Non-pigmented ciliary epithelial cell (primary cell): ENCODE measurements at places on chromosomes 6 and 20.

DNA sequence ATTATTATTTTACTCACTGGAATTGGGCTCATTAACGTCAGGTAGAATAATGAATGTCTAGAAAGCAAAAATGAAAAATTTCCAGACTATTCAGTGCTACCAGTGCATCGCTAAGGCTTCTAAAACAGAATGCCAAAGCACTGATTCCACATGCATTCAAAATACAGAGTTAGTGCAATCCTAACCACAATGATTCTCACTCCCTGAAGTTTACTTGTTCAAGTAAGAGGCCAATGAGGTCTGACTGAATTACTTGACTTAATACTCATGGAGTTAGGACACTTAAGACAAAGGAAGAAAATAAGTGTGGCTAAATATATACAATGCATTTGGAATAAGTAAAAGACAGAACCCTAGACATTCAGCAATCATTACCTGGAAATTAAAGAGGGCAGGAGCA is 220.5 kb downstream of the PKHD1 start:
- no peak for DNase-seq

- no peak for DNase-seq
These were observed 79.6 kb upstream of the EPB41L1 start for GRCh38 chr20:36074983-36075382.

GRCh38 chr6:150366118-150366778 is 2.6 kb upstream of the IYD start:
- DNase-seq: no peak

- DNase-seq: no peak
These were observed 201.9 kb upstream of the MAP3K7 start for GRCh38 chr6:90788781-90789180.

GRCh38 chr20:60715172-60715571 is 536.9 kb upstream of the CDH4 start:
- DNase-seq: no peak

DNA sequence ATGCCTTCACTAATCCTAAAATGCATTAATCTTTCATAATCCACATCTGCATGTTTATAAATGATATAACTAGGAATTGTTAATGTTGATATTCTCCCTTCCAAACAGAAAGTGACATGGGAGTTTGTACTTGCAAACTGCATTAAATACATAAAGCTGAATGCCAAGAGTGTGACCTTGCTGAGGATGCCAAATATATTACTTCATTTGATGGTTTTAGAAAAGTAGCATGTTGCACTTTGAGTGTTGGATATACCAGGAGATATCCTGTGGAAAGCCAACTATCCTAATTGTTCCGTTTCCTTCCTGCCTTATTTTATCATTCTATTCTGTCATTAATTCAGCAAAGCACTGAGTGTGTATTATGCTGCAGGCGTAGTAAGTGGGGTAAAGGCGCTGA is 229.8 kb downstream of the TMEM242 start:
- no peak for DNase-seq

- no peak for DNase-seq
These were observed 2.8 kb upstream of the ZSWIM1 start for GRCh38 chr20:45878076-45878761.

DNA sequence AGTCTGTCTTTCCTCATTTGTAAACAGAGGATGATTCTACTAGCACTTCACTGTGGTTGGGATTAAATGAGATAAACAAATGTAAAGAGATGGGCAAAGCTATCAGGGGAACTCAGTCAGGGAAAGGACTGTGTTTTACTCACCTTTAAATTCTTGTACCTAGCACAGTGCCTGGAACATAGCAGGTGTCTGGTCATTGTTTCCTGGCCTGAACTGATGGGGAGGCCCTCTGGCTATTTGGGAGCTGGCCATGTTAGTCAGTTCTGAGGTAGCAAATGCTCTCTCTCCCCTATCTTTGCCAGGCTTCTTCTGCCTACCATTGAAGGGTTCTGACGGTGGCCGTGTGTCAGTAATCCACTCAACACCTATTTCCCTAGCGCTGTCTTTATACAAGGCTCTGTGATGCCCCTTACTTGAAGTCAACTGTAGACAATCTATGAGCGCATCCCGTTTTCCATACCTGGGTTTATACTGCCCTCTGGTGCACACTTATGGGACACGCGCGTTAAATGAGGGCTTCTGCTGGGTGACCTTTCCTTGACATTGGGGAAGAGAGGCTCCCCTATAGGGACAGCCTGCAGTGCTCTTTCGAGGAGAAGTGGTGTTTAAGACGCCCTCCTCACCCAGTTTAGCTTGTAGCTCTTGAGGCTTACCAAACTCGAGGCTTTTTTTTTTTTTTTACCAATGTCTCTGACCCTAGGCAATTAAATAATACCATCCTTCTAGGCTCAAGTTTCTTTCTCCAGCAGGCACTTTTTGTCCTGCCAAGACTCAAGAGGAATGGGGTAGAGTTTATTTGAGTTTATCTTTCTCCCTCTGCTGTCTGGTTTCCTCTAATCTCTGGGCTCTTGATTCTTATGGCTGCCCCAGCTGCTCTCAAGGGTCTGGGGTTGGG is 4.0 kb upstream of the SPATS1 start:
- peak; percentile 22 for DNase-seq

DNA sequence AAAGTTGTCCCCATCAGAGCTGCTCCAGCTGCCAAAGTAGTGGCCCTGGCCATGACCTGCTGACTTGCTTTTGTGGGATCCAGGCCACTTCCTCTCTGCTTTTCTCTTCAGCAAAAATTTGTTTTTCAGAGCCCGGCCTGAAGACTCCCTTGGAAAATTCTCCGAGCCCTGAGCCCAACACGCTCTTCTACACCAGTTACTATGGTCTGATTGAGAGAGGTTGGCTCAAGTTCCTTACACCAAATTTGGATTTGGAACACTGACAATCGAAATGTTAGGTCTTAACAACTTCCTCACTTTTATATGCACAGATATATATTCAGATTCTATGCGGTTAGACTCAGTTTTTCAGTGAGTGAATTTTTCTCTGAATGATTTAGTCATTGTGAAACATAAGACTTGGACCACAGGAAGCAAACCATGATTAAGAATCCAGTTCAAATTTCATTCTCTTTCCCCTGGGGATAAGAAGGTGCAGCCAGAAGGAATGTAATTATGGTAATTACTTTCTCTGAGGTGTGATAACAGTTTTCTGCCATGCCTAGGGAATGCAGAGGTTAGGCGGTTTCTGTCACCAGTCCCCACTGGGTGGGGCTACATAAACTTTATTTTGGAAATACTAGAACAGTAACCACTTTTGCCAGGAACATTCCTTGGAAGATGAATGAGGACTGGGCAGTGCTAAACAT is 365.2 kb downstream of the SYNE1 start:
- no peak for DNase-seq

GRCh38 chr6:44702292-44702691 is 314.8 kb downstream of the CDC5L start:
- no peak for DNase-seq

- no peak for DNase-seq
These were observed 128.1 kb upstream of the LY86 start for GRCh38 chr6:6460416-6460815.

- DNase-seq: no peak
These were observed 7.6 kb downstream of the CD24 start for GRCh38 chr6:106966671-106967640.

DNA sequence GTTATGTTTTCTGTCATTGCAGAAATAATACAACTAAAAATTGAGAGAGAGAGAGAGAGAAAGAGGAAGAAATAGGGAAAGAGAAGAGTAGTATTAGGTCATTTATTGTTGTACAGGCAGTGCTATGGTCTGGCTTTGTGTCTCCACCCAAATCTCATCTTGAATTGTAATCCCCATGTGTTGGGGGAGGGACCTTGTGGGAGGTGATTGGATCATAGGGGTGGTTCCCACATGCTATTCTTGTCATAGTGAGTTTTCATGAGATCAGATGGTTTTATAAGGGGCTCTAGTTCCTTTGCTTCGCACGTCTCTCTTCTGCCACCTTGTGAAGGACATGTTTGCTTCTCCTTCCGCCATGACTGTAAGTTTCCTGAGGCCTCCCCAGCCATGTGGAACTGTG is 677.4 kb upstream of the CHD6 start:
- DNase-seq: no peak

- DNase-seq: peak; percentile 15
These were observed 93.2 kb downstream of the MYO6 start for GRCh38 chr6:75842191-75842590.

DNA sequence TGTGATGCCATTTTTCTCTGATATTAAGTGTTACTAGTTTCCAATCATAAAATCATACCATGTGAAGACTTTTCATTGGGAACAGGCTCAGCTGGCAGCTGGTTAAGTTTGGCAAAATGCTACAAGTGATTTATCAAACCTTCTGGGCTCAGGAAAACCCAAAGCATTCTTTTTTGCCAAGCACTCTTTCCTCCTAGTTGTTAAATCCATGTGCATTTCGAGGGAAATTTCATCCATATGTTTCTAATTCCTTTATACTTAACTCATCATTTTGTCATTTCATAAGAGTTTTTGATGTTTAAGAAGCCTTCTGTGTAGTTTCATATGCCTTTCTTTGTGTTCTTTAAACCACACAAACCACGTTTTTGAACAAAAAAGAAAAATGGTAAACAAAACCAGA is 217.6 kb upstream of the PDE10A start:
- no peak for DNase-seq

- no peak for DNase-seq
These were observed 545 bp downstream of the ACTR5 start for GRCh38 chr20:38748861-38749149.

DNA sequence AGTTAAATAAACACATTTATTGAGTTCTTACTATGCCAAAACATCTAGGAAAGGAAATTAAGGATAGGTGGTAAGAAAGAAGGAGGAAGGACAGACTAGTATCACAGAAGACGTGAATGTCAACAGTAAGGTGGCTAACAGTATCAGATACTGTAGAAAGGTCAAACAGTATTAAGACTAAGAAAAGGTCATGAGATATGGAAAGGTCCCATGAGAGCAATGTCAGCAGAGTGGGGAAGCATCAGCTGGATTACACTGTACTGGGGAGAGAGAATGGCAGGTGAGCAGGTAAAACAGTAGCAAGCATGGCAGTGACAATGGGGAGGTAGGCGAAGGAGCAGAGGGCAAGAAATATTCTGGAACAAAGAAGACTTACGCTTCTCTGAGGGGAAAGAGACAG is 18.0 kb downstream of the GLO1 start:
- no peak for DNase-seq

DNA sequence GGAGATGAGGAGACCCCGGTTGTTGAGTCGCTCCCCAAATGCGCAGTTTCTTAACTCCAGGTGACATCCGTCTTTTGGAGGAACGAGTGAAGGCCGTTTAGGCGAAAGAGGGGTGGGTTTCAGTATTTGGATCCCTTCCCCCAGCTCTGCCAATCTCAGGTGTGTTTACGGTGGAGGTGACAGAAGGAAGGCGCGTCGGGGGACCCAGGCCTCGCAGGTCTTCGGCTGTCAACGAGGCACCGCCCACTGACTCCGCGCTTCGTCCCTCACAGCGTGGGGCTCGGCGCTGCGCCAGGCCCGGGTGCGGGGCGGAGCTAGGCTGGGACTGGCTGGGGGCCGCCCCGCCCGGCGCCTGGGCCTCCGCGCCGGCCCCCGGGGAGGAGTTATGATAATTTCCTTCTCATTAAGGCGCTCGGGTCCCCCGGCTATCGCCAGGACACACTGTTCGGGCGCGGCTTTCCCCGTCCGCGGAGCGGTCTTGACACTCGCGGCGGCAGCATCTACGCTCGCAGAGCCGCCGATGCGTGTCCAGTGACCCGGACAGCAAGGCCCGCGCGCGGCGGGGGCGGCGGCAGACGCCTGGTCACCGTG is at the start of gene TFAP2C:
Gene TFAP2C (plus strand): TSS at position 434 of the 591 bp plus-strand sequence. CDS start 239 bp downstream, outside the sequence.
- DNase-seq: no peak

GRCh38 chr20:21395666-21396598 is 1.4 kb downstream of the NKX2-4 start:
- DNase-seq: no peak

DNA sequence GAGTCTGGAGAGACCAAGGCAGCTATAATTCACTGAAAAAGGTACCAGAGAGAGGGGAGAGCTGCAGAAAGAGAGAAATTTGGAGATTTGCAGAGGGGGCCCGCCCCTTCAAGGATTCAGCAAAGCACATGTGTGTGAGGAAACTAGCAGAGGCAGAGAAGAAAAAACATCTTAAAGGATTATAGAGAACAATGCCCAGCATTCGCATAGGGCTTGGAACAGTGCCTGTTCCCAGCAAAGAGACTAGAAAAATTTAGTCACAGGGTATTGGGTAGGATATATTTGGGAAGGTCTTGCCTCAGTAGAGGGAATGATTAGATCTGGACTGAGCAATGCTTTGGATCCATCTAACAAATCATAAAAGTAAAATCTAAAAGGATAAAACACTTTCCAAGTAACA is 44.0 kb downstream of the SRPK1 start:
- no peak for DNase-seq

DNA sequence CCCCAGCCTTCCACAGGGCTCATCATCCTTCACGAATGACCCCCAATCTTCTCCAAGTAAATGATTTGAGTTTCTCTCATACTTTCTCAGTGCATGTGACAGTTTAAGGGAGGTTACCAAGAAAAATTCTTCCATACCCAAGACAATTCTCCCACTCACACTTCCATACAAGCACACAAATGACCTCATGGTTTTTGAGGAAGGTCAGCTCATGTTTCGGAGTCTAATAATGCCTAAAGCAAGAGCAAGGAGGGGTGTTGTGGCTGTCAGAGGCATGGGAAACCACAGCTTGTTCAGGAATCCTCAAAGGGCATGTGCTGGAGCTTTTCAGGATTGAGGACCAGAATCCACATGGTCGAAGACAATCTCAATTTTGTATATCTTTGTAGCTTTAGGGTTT is 279.0 kb downstream of the MAFB start:
- DNase-seq: no peak

- DNase-seq: peak; percentile 30
These were observed 74.7 kb upstream of the NOX3 start for GRCh38 chr6:155530219-155530834.

- DNase-seq: no peak
These were observed 326.7 kb downstream of the SYNE1 start for GRCh38 chr6:152310371-152310954.

DNA sequence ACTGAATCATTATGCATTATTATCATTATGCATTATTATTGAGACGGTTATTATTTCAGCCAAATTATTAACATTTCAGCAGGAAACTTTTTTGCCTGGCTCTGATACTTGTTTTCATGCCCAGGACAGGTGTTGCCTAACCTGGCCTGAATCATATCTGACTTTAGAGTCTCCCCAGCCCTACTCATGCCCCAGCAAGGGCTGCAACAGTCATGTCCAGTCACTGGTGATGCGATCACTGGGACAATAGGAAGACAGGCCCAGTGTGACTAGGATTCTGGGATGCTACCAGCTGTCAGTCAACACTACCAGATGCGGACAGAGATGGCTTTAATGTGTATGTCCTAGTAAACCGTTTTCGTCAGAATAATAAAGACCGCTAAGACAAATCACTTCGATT is 285.0 kb downstream of the KHDC1L start:
- DNase-seq: no peak

DNA sequence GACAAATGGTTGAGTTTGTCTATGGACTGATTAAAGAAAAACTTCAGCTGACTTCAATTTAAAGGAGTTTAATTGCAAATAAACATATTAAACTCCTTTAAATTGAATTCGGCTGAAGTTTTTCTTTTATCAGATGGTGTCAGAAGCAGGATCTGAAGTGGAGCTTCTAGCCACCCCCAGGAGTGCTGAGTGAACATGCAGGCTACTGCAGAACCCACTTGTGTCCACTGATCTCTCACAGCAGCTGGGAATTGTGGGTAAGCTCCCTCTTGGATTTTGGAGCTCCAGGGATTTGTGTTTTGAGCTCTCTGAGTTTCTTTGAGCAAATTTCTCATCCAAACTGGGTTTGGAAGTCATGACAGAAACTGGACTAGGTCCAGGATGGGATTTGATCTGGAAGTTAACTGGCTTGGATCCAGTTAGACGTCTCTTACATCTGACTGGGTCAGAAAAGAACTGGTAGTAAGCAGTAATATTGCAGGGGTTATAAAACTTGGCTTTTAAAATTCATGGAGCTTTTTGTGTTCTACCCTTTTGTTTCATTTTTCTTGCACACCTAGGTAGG is 95.8 kb upstream of the UST start:
- DNase-seq: no peak
